CD8-positive, alpha-beta memory T cell (primary cell): ENCODE measurements at places on chromosomes 5 and 9.

GRCh38 chr9:22278426-22278825 is 168.2 kb upstream of the DMRTA1 start:
- no peak for DNase-seq

- no peak for DNase-seq
Measured at GRCh38 chr9:12461763-12462460, 231.3 kb upstream of the TYRP1 start.

- DNase-seq: no peak
Measured at GRCh38 chr5:41754857-41755256, 115.4 kb downstream of the OXCT1 start.

GRCh38 chr9:124475158-124475867 is 25.1 kb downstream of the ADGRD2 start:
- DNase-seq: no peak
